Activated CD8-positive, alpha-beta memory T cell treated with anti-CD3 and anti-CD28 coated beads for 1 hour (primary cell): ENCODE measurements at places on chromosomes 12 and 14.

GRCh38 chr12:1993871-1994371 lies 10.3 kb downstream of the DCP1B start:
- DNase-seq, result no peak

GRCh38 chr12:18145924-18146323 lies 55.9 kb upstream of the RERGL start:
- no peak for DNase-seq

- no peak for DNase-seq
Measured at GRCh38 chr12:116236976-116237375, 40.5 kb downstream of the MED13L start.

DNA sequence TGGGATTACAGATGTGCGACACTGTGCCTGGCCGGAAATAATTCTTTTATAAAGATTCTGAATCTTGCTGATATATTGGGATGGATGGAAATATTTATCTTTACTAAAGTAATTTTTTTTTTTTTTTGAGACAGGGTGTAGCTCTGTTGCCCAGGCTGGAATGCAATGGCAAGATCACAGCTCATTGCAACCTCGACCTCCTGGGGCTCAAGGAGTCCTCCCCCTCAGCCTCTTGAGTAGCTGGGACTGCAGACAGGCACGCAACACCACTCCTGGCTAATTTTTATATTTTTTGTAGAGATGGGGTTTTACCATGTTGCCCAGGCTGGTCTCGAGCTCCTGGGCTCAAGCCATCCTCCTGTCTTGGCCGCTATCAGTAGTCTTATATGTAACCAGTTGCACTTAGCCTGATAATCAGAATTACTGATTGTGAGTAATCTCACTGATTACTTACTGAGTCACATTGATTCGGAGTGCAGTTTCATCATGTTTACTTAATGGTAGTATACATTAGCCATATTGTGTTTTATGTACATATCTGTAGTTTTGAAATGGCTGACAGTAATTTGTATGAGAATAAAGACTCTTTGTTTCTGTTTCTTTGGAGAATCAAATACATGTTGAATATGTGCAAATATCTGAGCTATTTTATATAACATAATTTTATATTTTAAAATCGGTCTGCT lies 50.4 kb upstream of the LRTM2 start:
- no peak for DNase-seq

DNA sequence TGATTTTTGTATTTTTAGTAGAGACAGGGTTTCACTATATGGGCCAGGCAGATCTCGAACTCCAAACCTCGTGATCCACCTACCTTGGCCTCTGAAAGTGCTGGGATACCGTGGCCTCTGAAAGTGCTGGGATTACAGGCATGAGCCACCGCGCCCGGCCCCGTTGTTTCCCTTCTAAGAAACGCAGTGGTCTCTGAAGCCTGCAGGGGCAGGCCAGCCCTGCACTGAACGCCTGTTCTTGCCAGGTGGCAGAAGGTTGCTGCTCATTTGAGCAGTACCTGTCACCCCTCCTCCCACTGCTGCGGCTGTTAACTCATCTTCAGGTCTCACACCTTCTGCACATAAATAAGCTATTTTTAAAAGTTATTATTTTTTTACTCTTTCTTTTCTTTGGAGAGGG lies 24.3 kb downstream of the GPRC5A start:
- no peak for DNase-seq

DNA sequence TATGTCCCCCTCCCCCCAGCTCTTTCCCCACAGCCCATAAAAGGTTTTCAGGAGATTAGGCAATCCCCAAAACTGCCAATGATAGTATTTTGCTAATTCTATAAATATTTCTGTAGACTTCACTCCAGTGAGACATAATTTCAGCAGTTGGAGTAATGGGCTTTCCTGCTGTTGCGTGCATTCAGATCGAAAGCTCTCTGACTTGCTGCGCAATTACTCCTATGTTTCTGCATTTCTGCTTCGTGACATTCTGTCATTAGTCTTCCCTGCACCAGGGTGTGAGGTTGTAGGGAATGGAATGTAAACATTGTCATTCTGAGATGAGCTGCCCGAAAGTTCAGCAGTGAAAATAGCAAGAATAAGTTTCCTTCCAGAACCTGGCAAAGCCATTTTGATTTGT lies 58.2 kb downstream of the SAMD4A start:
- DNase-seq, result no peak

- no peak for DNase-seq
Measured at GRCh38 chr12:111412830-111413441, 7.2 kb downstream of the SH2B3 start.

GRCh38 chr14:103225062-103225461 lies 101.8 kb downstream of the TNFAIP2 start:
- DNase-seq, result no peak

GRCh38 chr12:64791036-64791435 lies 31.8 kb upstream of the GNS start:
- no peak for DNase-seq

DNA sequence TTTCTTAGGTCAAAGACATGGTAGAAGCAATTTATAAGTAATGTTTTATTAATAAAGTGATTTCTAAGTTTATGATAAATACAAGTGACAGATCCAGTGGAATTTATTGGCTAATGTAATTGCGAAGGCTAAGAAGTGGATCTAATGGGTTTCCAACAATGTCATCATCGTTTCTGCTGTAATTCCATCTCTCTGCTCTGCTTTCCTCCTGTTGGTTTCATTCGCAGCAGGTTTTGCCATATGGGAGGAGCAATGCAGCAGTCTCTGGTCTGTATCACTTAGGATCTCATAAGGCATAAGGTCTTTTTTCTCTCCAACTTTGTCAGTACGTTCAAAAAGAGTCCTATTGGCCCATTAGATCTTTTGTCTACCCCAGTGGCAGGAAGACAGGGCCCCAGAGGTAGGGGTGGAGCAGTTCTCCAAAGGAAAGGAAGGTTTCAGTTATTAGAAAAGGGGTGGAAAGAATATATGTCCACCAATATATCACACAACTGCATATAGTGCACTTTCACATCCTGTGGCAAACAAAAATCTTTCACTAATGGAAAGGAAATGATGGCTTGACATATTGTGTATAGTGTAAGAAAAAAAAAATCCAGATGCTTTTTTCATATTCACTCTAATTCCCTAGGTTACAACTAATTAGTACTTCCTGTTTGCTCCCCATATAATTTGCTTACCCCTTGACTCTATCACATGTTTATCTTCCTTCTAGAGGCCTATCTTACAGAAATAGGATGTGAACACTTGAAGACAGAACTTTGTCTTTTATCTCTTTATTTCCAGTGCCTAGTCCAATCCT lies 451.3 kb downstream of the ZFP36L1 start:
- DNase-seq, result no peak

GRCh38 chr12:63958876-63959580 lies 114.5 kb downstream of the SRGAP1 start:
- no peak for DNase-seq

DNA sequence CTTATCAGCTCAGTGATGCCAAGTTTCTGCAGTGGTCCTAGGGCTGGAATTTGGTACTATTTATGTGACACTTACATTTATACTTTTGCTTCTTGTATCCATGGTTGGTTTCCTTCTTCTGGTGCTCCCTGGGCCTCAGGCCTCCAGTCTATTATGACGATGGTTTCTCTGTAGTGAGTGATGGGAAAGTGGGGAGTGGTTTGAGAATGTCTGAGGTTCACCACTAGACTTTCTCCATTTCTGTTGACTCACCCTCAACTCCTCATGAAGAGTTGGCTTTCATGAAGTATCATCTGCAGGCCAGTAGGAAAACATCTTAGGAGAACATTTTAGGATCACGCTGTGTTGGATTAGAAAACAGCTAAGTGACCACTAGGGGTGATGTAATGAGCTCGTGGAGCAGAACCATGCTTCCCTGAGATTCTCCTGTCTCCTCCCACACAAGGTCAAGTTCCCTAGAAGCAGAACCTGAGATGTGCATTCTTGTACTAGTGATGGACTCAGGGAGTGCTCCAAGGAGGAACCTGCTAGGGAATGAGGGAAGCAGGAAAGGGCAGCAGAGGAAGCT lies 32.1 kb downstream of the RPH3A start:
- no peak for DNase-seq

- no peak for DNase-seq
Measured at GRCh38 chr12:40142001-40142744, 36.3 kb upstream of the SLC2A13 start.

DNA sequence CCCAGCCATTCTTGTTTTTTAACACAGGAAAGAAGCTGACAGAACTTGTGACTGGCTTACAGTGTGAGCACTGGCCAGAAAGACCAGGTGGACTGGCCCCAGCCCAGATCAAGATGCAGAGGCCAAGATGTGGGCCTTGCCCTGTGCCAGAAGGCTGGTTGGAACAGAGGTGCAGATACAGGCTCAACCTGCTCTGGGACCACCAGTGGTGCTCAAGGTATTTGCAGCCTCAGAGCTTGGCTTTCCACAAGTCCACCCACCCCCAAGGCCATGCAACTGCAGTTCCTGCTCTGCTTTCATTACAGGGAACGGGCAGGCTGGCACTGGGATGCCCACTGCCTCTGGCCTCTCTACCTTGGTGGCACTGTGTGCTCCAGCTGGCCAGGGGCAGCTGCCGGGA lies 23.3 kb downstream of the ZFC3H1 start:
- no peak for DNase-seq

GRCh38 chr12:77696183-77696582 lies 134.5 kb upstream of the NAV3 start:
- DNase-seq, result no peak

DNA sequence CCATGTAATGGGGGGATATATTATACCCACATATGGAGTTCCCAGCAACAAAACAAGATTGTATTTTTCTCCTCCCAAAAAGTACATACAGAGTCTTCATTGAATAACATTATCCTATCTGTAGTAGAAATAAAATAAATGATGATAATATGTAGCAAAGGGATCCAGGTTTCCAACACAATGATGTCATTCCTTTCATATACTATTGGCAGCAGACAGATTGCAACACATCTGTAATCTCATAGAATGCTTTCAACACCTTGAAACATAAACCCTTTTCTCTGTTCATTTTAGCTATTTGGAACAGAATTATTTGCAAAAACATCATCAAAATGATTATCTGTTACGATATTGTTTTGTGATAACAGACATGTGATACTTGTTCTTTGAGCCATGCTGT lies 317.6 kb downstream of the DPF3 start:
- DNase-seq, result no peak

DNA sequence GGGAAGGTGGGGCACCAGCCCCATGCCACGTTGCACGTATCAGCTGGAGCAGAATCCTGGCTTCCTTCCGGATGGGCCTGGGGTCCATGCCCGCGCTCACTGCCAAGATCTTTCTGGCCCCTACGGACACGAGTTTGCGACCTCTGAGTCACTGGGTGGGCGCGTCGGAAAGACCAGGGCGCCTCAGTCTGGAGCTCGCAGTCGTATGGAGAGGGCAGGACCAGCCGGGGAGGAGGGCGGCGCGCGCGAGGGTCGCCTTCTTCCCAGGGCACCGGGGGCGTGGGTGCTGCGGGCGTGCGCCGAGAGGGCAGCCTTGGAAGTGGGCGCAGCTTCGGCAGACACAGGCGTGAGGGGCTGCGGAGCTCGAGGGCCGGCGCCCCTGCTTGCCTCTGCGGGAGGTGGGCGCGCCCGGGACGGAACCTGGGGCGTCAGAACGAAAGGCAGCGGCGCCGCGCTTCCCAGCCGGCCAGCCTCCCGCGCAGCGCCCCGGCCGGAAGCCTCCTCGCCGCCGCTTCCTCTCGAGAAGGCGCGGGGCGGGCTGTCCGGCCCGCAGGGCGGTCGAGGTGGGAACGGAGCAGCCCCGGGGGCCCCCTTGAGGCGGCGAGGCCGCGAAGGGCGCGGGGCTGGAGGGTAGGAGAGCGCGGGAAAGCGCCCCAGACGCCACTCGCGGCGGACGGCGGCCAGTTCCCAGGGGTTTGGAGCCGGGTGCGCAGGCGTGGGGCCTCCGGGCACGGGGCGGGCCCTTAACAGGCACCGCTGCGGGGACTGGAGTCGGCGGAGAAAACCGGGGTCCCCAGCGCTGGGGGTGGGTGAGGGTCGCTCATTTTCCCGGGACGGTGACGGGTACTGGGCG lies at the start of gene ARL6IP4:
Gene ARL6IP4 (plus strand): TSS at position 499 of the 853 bp plus-strand sequence. CDS start 459 bp downstream, outside the sequence.
- DNase-seq, result no peak

GRCh38 chr12:24928131-24928530 lies 20.8 kb downstream of the BCAT1 start:
- no peak for DNase-seq
